ENCODE measurements at places on chromosomes 11 and 22.

- DNase-seq: no peak
Measured at GRCh38 chr22:19603767-19604166, 79.6 kb upstream of the CLDN5 start.

DNA sequence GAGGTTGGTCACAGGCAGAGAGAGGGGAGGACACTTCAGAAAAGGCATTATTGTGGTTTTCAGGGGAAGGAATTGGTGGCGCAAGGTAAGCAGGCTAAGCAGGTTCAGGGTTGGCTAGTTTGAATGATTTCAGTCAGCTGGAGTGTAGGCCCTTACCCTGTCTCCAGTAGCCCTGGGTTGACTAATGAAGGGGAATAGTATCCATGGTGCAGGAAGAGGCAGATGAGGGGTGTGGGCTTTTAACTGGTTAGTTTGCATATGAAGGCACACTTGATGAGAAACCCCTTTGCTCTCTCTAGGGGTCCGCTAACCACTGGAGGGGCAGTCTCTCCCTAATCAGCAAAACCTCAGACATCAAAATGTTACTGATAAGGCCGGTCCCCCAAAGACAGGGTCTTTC is 249.7 kb downstream of the AASDHPPT start:
- DNase-seq: no peak

GRCh38 chr11:70603756-70604211 is 205.5 kb downstream of the CTTN start:
- no peak for DNase-seq

- DNase-seq: no peak
Measured at GRCh38 chr11:3134651-3135480, 30.2 kb downstream of the OSBPL5 start.

GRCh38 chr11:130580891-130581492 is 132.5 kb downstream of the ADAMTS15 start:
- peak; percentile 46 for DNase-seq

- DNase-seq: no peak
Measured at GRCh38 chr11:115548878-115549528, 44.8 kb upstream of the CADM1 start.

All from GM04503 (cell line).